ENCODE measurements at places on chromosomes 1 and 21.
A peak's percentile ranks its signal among the peaks of the same experiment; 100 is the strongest.

- peak; percentile 40 for DNase-seq
Observed at GRCh38 chr21:33801424-33802405, 113.9 kb downstream of the ATP5PO start.

DNA sequence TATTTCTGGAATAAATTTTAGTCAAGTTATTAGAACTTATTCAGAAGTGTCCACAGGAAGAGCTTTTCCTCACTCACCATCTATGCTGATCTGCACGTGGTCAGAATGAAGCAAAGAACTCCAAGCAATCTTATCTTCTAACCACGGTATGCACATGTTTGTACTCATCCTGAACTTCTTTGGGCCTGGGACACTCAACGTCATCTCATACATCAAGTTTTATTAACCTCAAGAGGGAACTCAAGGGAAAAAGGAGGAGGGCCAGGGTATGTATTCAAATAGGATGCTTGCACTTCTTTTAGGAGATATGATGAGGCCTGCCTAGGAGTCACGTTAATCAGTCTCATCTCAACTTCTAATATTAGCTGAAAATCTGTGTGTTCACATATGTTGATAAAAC is 142.5 kb downstream of the C1orf94 start:
- DNase-seq, result no peak

- DNase-seq, result no peak
Observed at GRCh38 chr1:6427441-6428390, 3.1 kb downstream of the ESPN start.

DNA sequence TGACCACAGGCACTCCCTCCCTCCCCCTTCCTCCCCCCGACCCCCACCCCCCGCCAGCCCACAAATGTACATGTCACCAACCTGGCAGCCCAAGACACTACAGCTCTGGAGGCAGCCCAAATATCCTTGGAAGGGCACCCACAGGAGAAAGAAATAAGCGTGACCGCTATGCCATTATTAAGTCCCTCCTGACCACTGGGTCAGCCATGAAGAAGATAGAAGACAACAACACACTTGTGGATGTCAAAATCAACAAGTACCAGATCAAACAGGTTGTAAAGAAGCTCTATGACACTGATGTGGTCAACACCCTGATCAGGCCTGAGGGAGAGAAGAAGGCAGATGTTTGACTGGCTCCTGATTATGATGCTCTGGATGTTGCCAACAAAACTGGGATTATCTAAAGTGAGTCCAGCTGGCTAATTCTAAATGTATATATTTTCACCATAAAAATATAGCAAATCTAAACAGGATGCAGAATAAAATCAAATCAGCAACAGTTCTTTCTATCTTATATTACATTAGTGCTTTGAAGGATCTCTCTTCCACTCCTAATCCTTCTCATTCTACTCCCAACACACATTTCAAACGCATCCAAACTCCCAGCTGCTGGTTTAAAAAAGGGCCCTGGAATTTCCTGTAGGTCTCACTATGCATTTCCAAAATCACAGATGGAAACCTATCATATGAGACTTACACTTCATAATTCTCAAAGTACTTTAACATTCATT is 77.4 kb upstream of the SLFNL1 start:
- no peak for DNase-seq

- peak; percentile 5 for DNase-seq
Observed at GRCh38 chr1:83497563-83497962, 501.4 kb downstream of the TTLL7 start.

DNA sequence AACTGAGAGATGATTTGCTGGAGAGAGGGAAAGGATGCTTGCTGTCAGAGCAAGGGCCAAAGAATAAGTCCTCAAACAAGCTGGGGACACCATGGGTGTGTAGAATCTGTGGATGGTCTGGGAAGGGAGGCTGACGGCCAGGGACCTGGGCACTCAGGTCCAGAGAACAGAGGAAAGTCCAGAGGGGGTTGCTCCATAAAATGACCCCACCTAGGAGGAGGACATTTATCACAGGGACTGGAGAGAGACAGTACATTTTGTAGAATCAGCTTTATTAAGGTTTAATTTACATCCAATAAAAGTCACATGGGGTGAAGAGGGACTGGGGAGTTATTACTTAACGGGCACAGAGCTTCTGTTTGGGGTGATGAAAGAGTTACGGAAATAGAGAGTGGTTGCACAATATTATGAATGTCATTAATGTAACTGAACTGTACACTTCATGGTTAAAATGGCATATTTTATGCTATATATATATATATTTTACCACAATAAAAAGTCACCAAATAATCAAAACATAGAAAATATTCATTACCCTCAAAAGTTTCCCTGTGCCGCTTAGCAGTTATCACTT is 73.0 kb upstream of the ABCD3 start:
- no peak for DNase-seq

GRCh38 chr1:36802018-36802417 is 232.3 kb downstream of the GRIK3 start:
- DNase-seq, result no peak

All from NCI-H524 (cell line).